ENCODE measurements at places on chromosomes 6 and 20. TPM values are rescaled to one million over a fixed set of nuclear protein-coding genes. Genes with fewer than 3 reads are reported as not detected.

GRCh38 chr20:24314053-24314452 lies 155.4 kb upstream of the SYNDIG1 start:
- peaks cover 25% of the 10 kb centered on the region for H3K27me3 ChIP-seq
- no peaks in the 10 kb centered on the region for H3K36me3 ChIP-seq
- no peak overlapping the region for H3K27ac ChIP-seq
- no peak overlapping the region for H3K4me3 ChIP-seq
- peaks cover 16% of the 10 kb centered on the region for H3K4me1 ChIP-seq

The GRM1 gene
- not detected for total RNA-seq

GRCh38 chr6:3727593-3728108 lies 23.9 kb downstream of the PXDC1 start:
- H3K27me3 ChIP-seq, result peaks cover 3% of the 10 kb centered on the region
- no peak overlapping the region for H3K4me3 ChIP-seq
- H3K27ac ChIP-seq, result no peak overlapping the region
- peaks cover 2% of the 10 kb centered on the region for H3K4me1 ChIP-seq

GRCh38 chr6:20464847-20465246 lies 63.2 kb downstream of the E2F3 start:
- peaks cover 22% of the 10 kb centered on the region for H3K4me1 ChIP-seq
- DNase-seq, result no peak
- H3K27me3 ChIP-seq, result no peaks in the 10 kb centered on the region

GRCh38 chr20:62583424-62583920 lies 58.8 kb upstream of the SLCO4A1 start:
- no peaks in the 10 kb centered on the region for H3K36me3 ChIP-seq
- H3K4me3 ChIP-seq, result no peak overlapping the region
- no peak overlapping the region for H3K27ac ChIP-seq
- DNase-seq, result no peak
- H3K27me3 ChIP-seq, result peaks cover 34% of the 10 kb centered on the region

DNA sequence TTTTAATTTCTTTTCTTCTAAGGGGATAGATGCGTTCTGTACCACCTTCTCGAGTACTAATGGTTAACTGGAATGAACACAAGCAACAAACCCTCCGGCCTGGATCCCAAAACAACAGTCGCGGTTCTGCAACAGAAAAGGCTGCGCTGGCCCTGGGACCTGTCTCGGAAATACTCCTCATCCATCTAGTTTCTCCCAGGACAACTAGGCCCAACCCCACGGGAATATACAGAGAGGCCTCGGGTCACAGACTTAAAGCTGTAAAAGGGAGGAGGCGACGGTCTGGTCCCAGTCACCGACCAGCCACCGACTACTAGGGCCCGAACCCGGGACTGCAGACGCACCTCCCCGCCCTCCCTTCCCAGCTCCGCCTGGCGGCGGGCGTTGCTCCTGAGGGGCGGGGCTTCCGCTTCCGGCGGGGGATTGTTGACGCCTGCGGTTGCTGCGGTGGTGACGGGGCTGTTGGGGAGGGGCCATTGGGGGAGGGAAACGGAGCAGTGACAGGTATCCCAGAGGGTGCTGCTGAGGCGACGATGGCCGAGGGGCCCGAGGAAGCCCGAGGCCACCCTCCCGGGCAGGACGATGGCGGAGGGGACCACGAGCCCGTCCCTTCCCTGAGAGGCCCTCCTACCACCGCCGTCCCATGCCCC lies at the start of gene FAM8A1:
TSS of gene FAM8A1 (plus strand) at position 426 of the 650 bp plus-strand sequence. CDS start at position 534, 108 bp downstream.
- peak within 1 kb of the TSS; percentile 95 for H3K27ac ChIP-seq
- H3K27me3 ChIP-seq, result no peaks in the 10 kb centered on the region
- peaks cover 24% of the 10 kb centered on the region for H3K4me1 ChIP-seq
- peak within 1 kb of the TSS; percentile 96 for H3K4me3 ChIP-seq
- peaks cover 16% of the 10 kb centered on the region for H3K36me3 ChIP-seq

GRCh38 chr20:61801857-61802442 lies 263.7 kb downstream of the TAF4 start:
- H3K27ac ChIP-seq, result no peak overlapping the region
- H3K4me3 ChIP-seq, result no peak overlapping the region

The DYNLRB1 gene
- 91.2 TPM for total RNA-seq

The RIMS1 gene
- not detected for total RNA-seq

- peaks cover 22% of the 10 kb centered on the region for H3K4me1 ChIP-seq
- H3K4me3 ChIP-seq, result no peak overlapping the region
- peaks cover 2% of the 10 kb centered on the region for H3K27me3 ChIP-seq
- H3K36me3 ChIP-seq, result no peaks in the 10 kb centered on the region
These were observed 32.9 kb downstream of the PNLDC1 start for GRCh38 chr6:159832946-159833345.

All from activated naive CD8-positive, alpha-beta T cell treated with anti-CD3 and anti-CD28 coated beads, Interleukin-2, amount 10 ng/mL, durations not matched to agents 7 days and 5 days (primary cell).